ENCODE measurements at places on chromosomes 3 and 15.

DNA sequence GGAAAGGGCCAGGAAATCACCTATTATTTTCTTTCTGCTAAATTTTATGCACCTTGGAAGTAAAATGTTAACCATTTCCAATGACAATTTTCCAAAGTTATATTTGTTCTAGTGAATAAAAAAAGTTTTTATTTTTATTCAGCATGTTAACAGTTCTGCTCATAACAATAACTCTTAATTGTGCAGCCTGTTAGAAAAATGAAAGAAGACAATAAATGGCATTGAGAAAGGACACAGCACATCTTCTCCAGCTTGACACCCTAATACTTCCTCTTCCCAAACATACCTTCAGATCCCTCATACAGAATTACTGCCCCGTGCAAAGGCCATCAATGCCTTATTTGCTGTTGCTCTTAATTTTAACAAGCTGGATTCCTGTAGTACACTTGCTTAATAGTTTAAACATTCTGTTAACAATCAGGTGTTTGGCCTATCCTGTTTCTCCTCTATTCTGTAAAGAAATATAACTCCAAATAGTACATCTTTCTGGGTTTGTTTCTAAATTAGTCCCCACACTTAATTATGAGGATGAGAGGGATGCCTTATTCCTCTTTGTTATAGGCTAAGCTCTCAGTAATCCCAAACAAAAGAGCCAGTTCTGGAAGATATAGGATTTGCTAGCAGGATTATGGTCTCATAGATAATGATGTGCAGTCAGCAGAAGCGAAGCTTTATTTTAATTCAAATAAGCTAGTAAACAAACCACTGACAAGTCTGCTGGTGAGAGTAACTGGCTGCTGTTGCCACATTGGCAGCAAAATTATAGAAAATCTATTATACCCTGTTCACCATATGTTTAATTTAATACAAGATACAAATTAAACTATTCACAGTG, 19.2 kb upstream of the SOX2 start:
- DNase-seq = no peak

GRCh38 chr3:71358243-71358642, 225.3 kb downstream of the FOXP1 start:
- DNase-seq = no peak

DNA sequence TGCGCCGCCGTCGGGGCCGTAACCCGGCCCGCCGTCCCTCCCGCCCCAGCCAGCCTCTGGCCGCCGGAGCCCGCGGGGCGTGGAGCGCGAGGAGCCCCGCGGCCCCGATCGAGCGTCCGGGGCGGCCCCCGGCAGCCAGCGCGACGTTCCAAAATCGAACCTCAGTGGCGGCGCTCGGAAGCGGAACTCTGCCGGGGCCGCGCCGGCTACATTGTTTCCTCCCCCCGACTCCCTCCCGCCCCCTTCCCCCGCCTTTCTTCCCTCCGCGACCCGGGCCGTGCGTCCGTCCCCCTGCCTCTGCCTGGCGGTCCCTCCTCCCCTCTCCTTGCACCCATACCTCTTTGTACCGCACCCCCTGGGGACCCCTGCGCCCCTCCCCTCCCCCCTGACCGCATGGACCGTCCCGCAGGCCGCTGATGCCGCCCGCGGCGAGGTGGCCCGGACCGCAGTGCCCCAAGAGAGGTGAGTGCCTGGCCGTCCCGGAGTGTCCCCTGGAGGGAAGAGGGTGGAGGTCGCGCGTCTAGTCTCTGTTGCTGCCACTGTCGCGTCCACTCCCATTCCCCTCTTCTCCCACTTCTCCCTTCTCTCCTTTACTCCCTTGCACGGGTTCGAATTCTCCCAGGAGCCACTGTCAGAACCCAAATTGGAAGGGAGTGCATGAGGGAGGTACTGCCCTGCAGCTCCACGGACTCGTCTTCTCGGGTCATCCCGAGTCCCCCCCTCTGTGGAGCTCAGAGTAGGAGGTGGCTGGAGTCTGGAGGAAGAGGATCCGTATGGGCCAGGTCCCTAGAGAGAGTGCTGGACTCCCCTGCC, 585 bp downstream of the CSK start:
- no peak for DNase-seq

DNA sequence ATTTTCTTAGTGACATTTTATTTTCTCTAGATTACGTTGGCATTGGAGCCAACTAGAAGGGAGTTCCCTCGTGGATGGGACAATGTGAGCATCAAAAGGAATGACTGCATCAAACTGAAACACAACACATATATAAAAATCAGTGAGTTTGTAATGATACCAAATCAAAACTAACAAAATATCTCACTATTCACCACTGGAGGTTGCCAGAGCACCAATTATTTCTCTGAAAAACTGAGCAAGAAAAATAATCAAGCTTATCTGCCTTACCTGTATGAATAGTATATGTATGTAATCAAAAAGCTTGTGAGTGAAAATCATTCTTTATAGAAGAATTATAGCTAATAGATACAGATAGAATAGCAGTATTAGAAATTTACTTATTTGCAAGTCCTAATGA, 46.8 kb upstream of the OTOL1 start:
- DNase-seq = no peak

- no peak for DNase-seq
Measured at GRCh38 chr3:87069971-87070370, 79.0 kb upstream of the VGLL3 start.

- no peak for DNase-seq
Measured at GRCh38 chr15:23081271-23081670, 41.9 kb upstream of the TUBGCP5 start.

- DNase-seq = no peak
Measured at GRCh38 chr15:99450896-99451358, 114.9 kb upstream of the MEF2A start.

GRCh38 chr3:182479419-182480336, 313.6 kb upstream of the ATP11B start:
- no peak for DNase-seq

Measured in SIG-M5 (cell line).